ENCODE measurements at places on chromosomes 16 and 17. TPM values are rescaled to one million over a fixed set of nuclear protein-coding genes. Genes with fewer than 3 reads are reported as not detected.

- no peak for DNase-seq
Measured at GRCh38 chr17:8736362-8736761, 8.3 kb downstream of the CCDC42 start.

DNA sequence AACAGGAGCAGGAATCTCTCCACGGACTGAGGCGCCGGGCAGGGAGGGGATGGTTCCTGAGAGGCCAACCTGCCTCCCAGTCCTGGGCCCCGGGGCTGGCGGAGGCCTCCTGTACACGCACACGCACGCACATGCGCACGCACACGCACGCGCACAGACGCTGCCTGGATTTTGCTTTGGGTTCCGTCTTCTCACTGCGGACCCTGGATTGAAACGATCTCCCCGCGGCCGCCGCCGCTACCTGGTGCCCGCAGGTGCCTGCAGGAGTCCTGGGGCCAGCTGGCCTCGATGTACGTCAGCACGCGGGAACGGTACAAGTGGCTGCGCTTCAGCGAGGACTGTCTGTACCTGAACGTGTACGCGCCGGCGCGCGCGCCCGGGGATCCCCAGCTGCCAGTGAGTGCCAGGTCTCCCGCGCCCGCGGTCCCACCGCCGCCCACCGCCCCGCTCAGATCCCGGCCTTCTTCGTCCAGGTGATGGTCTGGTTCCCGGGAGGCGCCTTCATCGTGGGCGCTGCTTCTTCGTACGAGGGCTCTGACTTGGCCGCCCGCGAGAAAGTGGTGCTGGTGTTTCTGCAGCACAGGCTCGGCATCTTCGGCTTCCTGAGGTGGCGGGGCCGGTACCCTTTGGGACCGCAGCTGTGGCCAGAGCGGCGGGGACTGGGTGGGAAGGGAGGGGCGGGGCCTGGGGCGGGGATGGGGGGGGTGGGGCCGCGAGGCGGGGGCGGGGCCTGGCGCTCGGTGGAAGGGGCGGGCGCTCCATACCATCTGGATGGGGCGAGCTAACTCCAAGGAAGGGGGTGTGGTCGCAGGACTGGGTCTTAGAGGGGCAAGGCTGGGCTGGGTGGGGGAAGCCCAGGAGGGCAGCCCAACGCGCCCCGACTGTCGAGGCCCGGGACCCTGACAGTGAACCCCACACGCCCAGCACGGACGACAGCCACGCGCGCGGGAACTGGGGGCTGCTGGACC lies 12.3 kb downstream of the CES4A start:
- no peak for DNase-seq

GRCh38 chr16:62565706-62566105 lies 529.5 kb upstream of the CDH8 start:
- DNase-seq = no peak

GRCh38 chr16:2523801-2524231 lies 3.6 kb downstream of the AMDHD2 start:
- no peak for DNase-seq

The SLC6A2 gene
- 0.13 TPM for total RNA-seq

The ITGB4 gene
- 2,618 TPM for total RNA-seq

DNA sequence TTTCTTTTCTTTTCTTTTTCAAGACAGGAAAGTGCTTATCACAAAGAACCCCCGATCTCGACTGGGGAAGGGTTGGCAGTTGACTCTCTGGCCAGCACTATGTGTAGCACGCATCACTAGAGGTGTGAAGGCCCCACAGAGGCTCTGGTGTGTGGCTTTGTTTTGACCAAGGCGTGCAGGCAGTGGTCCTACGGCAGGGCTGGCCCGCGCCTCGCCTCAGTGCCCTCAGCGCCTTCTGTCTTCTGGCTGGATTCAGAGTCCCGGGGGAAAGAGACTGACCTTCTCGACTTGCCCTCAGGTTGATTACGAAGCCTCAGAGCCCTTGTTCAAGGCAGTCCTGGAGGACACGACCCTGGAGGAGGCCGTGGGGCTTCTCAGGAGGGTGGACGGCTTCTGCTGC lies 18.7 kb downstream of the SGSH start:
- DNase-seq = no peak

The ASIC2 gene
- total RNA-seq = not detected

- DNase-seq = peak; percentile 90
Measured at GRCh38 chr16:57764341-57765159, 29.0 kb downstream of the KATNB1 start.

The SALL1 gene
- 1.3 TPM for total RNA-seq

The ARHGAP23 gene
- total RNA-seq = 30.5 TPM

- no peak for DNase-seq
Measured at GRCh38 chr16:1163567-1164055, 10.7 kb downstream of the CACNA1H start.

GRCh38 chr16:49478616-49479015 lies 105.0 kb downstream of the C16orf78 start:
- no peak for DNase-seq

The CSH2 gene
- total RNA-seq = not detected
